ENCODE measurements at places on chromosomes 12 and 14. TPM values are rescaled to one million over a fixed set of nuclear protein-coding genes. Genes with fewer than 3 reads are reported as not detected.

Gene CCDC197
- not detected for total RNA-seq

- DNase-seq = no peak
- H3K27me3 ChIP-seq = no peaks in the 10 kb centered on the region
- H3K4me3 ChIP-seq = no peak overlapping the region
Observed at GRCh38 chr12:104998423-104999346, 12.6 kb downstream of the NOPCHAP1 start.

DNA sequence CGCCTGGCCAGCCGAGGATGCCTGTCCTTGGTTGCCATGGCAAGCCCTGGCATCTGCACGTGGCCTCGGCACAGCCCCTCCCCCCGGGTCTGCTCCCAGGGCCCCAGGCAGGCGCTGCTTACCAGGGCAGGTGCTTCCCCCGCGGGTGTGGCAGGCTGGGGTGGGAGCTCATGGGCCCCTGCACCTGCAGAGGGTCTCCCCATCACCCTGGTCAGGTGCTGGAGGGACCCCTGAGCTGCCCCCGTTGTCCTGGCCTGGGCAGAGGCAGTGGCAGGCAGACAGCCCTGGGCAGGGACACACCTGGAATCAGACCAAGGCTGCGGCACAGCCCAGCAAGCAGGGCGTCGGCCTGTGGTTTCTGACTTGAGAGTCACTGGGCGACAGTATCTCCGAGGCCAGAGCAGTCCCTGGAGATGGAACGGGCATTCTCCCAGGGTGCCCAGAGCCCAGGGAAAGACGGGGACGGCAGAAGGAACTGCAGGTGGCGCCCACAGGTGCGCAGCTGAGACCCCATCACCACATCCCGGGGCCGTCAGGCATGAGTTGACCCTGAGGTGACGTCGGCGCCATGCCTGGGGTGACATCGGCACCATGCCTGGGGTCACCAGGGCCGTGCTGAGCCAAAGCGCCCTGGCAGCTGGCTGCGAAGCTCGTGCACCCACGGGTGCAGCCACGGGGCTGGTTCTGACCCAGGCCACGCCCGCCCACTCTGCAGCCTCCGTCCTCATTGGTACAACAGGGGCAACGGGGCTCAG, 56.1 kb upstream of the FBRSL1 start:
- H3K27ac ChIP-seq = no peak overlapping the region
- no peak for DNase-seq
- peaks cover 9% of the 10 kb centered on the region for H3K4me1 ChIP-seq
- H3K36me3 ChIP-seq = no peaks in the 10 kb centered on the region
- H3K4me3 ChIP-seq = no peak overlapping the region

- H3K4me1 ChIP-seq = peaks cover 9% of the 10 kb centered on the region
- H3K4me3 ChIP-seq = no peak overlapping the region
- no peak for DNase-seq
- no peak overlapping the region for H3K27ac ChIP-seq
- H3K36me3 ChIP-seq = no peaks in the 10 kb centered on the region
- H3K27me3 ChIP-seq = no peaks in the 10 kb centered on the region
Observed at GRCh38 chr14:71491931-71492330, 440.3 kb upstream of the RGS6 start.

- DNase-seq = no peak
- H3K27ac ChIP-seq = no peak overlapping the region
- H3K36me3 ChIP-seq = no peaks in the 10 kb centered on the region
- H3K4me1 ChIP-seq = no peaks in the 10 kb centered on the region
- no peaks in the 10 kb centered on the region for H3K27me3 ChIP-seq
Observed at GRCh38 chr12:66763467-66763866, 84.6 kb upstream of the GRIP1 start.

DNA sequence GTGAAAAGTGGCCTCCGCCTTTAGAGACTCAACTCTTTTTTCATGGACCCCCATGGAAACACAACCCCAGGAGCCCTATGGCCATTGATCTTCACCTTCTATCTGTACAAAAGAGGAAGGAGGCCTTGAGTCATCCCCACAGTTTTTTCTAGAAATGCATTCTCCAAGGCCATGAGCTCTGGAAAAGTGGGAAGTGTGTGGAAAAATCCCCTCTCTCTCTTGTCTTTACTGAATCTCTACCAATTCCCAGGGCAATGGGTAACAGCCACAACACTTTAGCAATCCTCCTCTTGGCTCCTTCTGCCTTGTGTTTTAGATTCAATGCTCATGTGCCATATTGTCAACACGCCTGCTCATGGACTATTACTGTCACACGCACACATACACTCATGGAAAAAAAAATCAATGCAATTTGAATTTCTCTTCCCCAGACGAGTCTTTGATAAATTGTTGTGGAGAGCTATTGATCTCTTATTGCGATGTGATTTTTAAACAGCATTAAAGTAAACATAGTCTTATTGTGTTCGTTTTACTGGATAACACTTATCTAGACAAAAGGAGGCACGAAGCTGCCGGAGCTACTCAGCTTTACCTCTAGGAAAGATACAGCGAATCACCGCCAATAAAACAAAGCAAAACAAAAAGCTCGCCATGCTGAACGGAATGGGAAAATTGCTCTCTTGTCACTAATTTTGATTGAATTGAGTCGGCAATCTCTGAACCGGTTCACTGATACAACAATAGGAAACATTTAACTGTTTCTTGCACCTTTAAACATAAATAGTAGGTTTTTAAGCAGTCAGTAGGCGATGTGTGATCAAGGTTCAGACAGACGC, 260.3 kb downstream of the VRK1 start:
- no peak overlapping the region for H3K27ac ChIP-seq
- no peaks in the 10 kb centered on the region for H3K36me3 ChIP-seq
- H3K4me3 ChIP-seq = no peak overlapping the region
- peaks cover 8% of the 10 kb centered on the region for H3K4me1 ChIP-seq
